ENCODE measurements at places on chromosomes 3 and 15.

GRCh38 chr15:58161436-58161930 is 23.3 kb downstream of the AQP9 start:
- DNase-seq: no peak

DNA sequence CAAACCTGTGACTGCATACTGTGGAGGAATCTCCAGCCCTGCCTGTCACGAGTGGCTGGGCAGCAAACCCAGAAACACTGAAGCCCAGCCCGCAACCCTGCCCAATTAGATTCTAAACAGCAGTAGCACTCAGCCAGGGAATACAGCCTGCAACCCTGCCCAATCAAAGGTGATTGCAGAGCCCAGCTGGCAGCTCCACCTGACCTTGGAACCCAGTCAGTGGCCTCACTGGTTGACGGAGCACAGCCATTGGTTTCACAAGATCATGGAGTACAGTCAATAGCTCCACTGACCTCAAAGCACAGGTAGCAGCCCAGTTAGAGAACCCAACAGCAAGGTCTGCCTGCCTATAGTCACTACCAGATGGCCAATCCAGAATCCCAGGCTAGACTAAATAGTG is 35.2 kb upstream of the MYLK start:
- DNase-seq: no peak

- no peak for DNase-seq
Observed at GRCh38 chr3:107285197-107285596, 92.0 kb upstream of the CCDC54 start.

DNA sequence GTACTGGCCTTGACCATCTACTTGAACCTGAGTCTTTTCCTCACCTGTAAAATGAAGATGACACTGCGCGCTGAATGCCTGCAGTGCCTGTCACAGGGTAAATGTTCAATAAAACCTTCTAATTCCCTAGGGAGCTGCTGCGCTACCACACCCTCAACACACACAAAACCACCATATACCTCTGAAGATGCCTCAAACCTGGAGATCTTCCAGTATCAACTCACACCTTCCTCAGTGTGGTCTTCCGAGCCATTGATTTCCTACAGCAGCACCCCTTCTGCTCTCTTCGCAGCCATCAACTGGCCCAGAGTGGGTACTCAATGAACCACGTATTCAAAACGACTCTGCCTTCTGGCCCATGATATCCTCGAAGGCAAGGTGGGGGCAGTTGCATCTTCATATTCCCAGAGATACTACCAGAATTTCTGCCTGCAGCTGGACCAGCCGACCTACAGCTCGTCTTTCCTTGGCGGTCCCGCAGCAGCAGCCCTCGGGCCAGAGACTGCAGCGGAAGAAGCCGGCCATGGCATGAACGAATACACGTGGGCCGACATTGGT is 695 bp downstream of the RPL32 start:
- no peak for DNase-seq

GRCh38 chr15:75836959-75837334 is 6.3 kb upstream of the UBE2Q2 start:
- DNase-seq: no peak

GRCh38 chr3:17158941-17159682 is 274.4 kb downstream of the PLCL2 start:
- DNase-seq: no peak

DNA sequence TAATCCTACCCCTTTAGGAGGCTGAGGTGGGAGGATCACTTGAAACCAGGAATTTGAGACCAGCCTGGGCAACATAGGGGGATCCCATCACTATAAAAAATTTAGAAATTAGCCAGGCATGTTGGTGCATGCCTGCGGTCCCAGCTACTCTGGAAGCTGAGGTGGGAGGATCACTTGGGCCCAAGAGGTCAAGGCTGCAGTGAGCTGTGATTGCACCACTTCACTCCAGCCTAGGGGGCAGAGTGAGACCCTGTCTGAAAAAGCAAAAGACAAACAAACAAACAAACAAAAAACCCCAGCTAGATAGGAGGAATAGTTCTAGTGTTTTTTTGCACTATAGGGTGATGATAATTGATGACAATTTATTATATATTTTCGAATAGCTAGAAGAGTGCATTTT is 70.6 kb upstream of the CHRNB4 start:
- DNase-seq: no peak

DNA sequence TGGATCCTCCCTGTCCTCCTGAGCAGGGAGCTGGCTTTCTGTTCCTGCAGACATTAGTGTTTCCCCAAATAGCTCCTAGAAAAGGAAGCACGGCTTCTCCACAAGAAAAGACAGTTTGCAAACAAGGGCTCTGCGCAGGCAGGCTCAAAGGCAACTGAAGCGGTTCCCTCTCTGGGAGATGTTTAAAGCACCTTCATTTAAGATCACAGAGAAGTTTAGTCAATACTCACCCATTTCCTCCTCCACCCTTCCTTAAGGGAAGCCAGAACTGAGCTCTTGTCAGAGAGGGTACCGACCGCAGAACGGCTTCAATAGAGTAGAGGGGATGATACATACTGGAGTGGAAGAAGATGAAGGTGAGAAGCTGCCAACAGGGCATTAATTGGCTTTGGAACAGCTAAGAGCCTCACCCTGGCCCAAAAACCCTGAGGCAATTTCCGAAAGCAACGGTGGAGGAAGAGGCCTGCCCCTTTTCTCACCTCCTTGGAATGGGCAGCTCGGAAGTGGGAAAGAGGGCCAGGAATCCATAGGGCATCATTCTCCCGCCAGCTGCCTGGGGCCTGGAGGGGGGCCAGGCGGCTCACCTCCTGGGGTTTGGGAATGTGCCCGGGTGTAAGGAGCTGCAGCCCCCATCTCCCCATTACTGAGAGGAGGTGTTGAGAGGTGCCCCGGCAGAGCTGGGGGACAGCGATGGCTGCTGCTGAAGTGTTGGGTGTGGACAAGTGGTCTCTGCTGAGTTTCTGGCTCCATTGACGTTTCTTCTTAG is 4.8 kb upstream of the EPHB3 start:
- no peak for DNase-seq

GRCh38 chr3:160876643-160877042 is 120.6 kb downstream of the PPM1L start:
- DNase-seq: no peak

GRCh38 chr3:181383760-181384159 is 328.0 kb upstream of the SOX2 start:
- no peak for DNase-seq

DNA sequence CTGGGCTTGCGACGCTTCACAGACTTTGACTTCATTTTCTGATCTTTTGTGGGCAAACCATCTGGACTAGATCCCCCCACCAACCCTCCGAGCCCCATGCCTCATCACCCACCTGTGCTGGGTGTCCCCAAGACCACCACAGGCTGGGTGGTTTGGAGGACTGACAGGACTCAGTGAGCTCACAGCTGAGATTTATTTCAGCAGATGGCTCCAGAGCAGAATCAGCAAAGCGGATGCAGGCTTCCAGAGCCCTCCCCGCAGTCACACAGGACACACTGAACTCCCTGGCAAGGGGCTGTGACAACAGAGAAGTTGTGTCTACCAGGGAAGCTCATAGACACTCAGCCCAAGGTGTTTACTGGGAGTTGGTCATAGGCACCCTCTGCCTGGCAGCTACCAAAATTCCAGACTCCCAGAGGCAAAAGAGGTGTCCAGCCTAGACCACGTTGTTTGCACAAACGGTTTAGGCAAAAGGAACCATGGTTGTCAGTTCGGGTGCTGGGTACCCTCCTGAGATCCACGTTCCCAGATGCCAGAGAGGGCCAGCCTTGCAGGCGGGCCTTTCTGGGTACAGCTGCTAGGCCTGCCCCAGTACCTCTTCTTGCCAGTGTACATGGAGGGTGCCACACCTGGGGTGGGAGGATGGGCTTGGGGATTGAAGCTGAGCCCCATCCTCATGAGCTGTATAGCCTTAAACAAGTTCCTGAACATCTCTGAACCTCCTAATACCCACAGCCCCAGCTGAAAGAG is 170.3 kb downstream of the NSMCE3 start:
- DNase-seq: no peak

- no peak for DNase-seq
Observed at GRCh38 chr3:192916371-192917027, 1.2 kb downstream of the MB21D2 start.

- no peak for DNase-seq
Observed at GRCh38 chr15:81268881-81269601, 54.9 kb downstream of the STARD5 start.

DNA sequence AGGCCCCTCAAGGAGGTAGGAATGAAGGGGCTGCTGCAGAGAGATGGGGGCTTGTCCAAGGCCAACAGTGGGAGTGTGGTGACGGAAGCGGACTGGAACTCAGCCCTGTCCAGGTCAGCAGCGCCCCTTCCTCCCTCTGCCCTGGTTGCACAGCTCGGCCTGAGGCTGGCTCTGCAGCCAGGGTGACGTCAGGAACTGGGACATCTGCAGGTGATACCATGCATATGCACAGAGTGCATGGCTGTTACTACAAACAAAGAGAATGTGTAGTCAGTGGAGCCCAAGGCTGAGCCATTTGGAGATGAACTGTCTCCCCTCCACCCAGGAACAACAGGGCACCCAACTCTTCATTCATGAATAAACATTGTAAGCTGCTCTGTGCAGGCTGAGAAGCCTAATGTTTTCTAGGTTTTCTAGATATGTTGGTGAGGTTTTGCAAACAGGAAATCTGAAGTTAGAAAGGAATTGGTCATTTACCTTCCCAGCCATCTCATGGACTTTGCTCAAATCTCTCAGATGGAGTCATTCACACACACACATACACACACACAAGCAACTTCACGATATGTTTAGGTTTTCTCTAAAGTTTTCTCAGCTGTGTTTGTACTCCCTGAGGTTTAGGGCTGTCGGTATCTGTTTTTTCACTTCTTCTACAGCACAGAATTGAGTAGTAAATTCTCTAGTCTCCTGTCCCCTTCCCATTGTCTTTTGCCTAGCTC is 117.2 kb downstream of the TLE3 start:
- no peak for DNase-seq

DNA sequence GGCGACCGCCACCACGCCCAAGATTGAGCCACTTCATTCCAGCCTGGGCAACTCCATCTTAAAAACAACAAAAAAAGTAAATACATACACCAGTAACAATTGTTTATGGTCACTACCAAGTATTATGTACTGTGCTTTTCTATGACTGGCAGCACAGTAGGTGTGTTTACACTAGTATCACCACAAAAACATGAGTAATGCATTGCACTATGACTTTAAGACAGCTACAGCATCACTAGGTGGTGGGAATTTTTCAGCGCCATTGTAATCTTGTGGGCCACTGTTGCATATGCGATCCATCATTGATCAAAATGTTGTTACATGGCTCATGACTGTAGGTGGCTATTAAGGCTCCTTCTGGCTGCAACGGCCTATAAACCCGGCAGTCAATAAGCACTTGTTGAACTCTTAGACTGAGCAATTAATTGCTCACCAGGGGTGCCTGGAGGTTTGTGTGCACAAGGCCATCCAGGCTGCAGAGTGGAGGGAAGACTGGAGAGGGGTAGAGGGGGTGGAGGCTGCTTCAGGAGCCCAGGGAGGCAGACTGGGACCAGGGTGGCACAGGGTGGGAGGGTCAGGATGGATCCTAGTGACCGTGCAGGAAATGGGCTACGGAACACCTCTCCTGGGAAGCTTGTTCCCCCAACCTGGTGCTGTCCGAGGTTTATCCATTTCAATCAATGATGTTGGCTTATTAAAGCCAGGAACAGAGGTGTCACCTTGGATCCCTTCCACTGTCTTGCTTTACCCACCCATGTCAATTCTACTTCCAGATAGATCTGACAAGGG is 17.9 kb upstream of the COPG1 start:
- DNase-seq: no peak

DNA sequence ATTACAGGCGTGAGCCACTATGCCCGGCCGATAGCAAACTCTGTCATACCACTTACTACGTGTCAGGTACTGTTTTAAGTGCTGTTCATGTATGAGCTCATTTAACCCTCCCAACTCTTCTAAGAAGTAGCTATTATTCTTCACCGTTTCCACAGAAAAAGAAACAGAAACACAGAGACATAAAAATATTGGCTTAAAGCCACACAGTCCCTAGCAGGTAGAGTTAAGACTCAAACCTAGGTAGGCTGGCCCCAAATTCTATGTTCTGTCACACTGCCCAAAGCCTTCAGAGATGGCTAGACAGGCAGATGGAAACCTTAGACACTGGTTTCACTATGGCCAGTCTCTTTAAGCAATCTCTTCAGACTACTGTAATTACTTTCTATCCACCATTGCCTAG is 149.8 kb upstream of the KCNMB2 start:
- no peak for DNase-seq

DNA sequence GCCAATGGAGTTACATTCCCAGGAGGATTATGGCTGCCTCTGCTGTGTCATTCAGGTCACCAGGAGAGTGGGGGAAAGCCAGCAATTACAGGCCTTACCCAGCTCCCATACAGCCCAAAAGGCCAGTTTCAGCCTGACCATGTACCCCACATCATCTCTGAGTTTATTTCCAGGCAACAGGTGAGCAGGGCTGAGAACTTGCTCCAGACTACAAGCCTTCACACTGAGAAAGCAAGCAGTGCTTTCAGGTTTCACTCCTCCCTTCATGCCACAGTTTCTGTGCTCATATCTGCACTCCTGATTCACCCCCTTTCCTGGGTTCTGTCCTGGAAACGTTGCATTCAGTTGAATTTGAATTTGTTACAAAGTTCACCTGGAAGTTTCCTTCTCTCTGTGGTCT is 68.1 kb upstream of the ABI3BP start:
- DNase-seq: no peak

DNA sequence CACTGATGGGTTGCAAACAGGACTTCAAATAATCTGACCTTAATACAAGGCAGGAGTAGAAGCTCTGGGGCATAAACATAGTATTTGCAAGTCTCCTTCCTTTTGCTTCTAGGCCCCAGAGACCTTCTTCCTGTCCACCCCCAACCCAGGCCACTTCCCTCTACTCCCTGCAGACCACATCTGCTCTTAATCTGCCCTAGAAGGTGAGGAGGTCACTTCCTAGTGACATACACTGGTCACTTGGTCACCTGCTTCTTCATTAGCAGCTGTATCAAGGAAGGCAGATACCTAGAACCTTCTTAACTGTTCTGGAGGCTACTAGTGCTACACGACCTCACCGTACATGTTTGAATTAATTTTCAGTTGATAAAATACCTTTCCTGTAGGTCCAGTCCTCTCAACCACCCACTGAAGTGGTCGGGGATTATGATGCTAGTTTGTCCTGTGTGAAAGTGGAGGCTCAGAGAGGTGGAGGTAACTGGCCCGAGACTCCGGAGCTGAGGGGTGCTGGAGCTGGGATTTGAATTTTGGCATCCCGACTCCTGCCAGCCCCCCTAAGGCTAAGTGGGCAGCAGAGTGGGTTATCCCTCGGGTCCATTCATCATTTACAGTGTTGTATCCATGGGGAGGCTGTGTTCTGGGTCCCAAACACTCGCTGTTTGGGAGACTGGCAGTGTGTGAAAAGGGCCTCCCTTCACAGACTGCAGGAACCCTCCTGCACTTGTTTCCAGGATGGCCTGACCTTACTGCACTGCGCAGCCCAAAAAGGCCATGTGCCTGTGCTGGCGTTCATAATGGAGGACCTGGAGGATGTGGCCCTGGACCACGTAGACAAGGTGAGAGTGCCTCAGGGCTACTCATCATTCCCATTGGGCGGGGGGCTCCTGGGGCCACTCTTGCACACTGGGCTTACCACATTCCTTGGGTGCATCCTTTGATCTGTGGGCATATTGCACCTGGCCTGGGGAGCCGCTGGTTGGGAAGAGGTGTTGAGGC is 13.9 kb downstream of the ANKDD1A start:
- DNase-seq: no peak

All from NCI-H187 treated with DMSO at 0.1 percent for 48 hours (cell line).